ENCODE measurements at places on chromosomes 2 and 18.

GRCh38 chr18:63071701-63072141 is 247.8 kb downstream of the BCL2 start:
- DNase-seq: no peak

GRCh38 chr2:152339556-152340286 is 4.7 kb downstream of the FMNL2 start:
- no peak for DNase-seq

DNA sequence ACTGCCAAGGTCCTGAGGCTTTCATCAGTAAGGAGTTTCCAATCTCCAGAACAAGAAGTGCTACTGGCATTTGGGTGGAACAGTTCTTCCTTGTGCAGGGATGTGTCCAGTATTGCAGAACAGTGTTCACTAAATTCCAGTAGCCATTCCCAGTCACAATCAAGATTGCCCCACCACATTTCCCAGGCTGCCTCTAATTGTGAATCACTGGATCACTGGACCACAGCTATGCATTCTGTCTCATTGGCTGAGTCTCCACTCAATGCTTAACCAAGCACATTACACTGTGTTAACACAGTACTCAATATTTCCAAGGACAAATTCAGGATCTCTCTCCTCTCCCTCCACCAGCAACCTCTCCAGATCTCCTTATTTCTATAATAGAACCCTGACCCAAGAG is 160.2 kb upstream of the CCDC150 start:
- DNase-seq: peak; percentile 83

GRCh38 chr2:70676301-70677035 is 91.5 kb downstream of the ADD2 start:
- DNase-seq: no peak

GRCh38 chr2:209905691-209906090 is 96.7 kb upstream of the RPE start:
- DNase-seq: no peak

- no peak for DNase-seq
These were observed 23.3 kb downstream of the PUM2 start for GRCh38 chr2:20327370-20327769.

- DNase-seq: no peak
These were observed 151.2 kb upstream of the KLF7 start for GRCh38 chr2:207316906-207317305.

- DNase-seq: no peak
These were observed 941.1 kb upstream of the FANCL start for GRCh38 chr2:59182249-59182648.

DNA sequence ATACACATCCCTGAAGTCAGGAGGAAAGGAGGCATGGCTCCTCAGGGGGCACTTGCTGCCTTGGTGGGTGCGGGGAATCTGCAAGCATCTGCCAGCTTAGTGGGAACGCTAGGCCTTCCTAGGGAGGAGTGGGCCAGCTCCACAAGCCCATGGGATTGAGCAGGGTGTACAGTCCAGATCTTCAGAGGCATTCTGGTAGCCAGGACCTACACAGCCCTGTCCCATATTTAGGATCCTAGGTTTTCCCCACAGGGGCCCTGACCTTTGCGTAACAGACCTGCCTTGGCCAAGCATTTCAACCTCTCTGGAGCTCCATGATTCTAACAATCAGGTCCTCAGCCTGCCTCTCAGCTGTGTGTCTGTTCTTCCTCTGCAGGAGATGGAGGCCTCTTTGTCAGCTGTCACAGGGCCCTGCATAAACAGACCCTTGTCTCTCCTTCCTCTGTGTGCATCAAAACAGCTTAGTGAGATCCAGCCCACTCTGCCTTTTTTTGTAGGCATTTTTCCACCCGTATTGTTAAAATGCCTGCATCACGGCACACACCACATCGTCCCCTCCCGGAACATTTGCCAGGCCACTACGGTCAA is 140.2 kb upstream of the NDUFV2 start:
- no peak for DNase-seq

- DNase-seq: no peak
These were observed 7.0 kb downstream of the MEMO1 start for GRCh38 chr2:32003791-32004190.

GRCh38 chr2:106296182-106296815 is 102.2 kb upstream of the UXS1 start:
- DNase-seq: no peak

- DNase-seq: no peak
These were observed 22.5 kb downstream of the MOB4 start for GRCh38 chr2:197538412-197538811.

DNA sequence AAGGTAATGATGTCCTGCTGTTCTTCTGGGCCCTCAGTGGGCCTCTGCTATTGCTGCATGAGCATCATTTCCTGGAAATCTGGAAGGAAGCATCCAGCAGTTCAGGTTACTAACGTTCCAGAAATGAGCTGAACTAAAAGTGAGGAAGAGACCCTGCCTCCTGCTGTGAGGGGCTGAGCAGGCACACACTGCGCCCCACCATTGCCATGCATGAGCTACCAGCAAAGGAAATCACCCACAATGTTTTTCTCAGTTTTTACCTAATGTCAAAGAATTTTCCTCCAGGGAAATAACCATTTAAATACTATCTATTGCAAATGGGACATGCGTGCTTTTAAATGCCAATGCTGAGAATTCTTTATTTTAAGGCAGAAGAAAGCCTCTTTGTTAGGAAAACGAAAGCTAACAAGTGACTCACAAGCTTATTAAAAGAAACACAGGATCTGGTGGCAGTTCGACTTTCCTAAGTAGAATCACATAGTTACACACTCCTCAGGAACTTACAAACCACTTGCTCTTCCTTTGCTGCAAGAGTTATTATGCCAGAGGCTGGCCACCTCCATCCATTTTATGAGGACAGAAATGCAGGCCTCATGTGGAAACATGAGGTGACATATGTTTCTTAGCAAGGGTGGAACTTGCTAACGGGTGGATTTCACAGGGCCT is 152.6 kb upstream of the TTC39C start:
- DNase-seq: peak; percentile 64

- DNase-seq: no peak
These were observed 232.8 kb upstream of the ATP5MC3 start for GRCh38 chr2:175414191-175414881.

DNA sequence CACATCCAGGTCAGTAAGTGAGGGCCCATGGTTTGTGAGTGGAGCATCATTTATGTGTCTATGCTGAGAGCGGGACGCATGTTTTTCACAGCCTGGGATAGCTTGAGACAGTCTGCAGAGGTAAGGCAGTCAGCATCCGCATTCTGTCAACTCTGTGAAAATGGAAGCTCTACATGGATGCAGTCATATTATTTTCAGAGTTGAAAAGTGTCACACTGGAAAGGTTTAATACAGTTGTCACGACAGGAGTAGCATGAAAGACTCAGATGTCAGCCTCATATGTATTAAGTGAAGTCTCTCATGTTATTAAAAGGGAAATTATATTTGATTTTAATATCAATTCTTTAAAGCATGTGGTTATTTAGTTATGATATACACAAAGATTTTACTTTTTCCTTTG is 436.9 kb upstream of the GYPC start:
- DNase-seq: no peak

- DNase-seq: no peak
These were observed 45.8 kb downstream of the SLC4A5 start for GRCh38 chr2:74297391-74297790.

DNA sequence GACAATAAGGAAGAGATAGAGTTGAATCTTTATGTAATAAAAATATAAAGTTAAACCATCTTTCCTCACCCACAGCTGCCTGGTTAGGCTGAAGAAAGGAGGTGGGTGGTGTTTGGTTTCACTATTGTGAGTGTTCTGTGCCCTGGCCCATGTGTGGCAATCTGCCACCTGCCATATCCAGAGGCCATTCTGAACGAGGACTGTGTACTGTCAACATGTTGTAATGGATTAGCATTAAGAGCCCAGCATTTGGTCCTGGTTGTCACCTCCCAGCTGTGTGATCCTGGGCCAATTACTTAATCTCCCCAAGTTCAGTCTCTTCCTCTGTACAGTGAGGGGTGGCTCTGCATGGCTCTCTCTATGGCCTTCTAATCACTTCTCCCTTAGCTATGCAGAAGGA is 118.2 kb upstream of the SEC11C start:
- DNase-seq: no peak

- DNase-seq: no peak
These were observed 15.7 kb downstream of the GRHL1 start for GRCh38 chr2:9967053-9967775.

DNA sequence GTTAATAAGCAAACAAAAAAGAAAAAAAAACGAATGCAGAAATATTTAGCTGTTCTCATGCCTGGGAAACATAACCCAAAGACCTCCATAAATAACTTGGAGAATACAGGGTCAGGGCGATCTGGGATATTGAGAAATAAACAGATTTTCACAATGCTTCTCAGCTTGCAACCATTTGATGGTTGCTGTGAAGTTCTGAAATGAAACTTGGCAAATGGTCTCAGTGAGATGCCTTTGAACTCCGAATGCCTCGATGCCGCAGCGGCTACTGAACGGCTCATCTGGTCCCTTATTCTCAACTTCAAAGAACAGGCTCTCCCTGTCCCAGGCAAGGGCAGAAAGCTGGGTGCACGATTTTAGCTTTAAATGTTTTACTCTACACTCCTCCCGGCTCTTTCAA is 78.1 kb downstream of the ZNF516 start:
- DNase-seq: peak; percentile 41

GRCh38 chr2:4992226-4992625 is 700.0 kb upstream of the SOX11 start:
- no peak for DNase-seq

DNA sequence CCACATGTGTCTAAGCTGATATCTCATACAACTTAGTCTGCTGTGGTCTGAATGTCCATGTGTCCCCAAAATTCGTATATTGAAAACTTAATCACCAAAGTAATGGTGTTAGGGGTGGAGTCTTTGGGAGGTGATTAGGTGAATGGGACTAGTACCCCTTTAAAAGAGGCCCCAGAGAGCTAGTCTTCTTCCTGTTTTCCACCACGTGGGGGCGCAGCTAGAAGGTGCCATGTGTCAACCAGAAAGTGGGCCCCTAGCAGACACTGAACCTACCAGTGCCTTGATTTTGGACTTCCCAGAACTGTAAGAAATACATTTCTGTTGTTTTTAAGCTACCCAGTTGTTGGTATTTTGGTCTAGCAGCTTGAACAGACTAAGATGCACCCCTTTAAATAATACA is 86.6 kb downstream of the ASB1 start:
- DNase-seq: no peak

DNA sequence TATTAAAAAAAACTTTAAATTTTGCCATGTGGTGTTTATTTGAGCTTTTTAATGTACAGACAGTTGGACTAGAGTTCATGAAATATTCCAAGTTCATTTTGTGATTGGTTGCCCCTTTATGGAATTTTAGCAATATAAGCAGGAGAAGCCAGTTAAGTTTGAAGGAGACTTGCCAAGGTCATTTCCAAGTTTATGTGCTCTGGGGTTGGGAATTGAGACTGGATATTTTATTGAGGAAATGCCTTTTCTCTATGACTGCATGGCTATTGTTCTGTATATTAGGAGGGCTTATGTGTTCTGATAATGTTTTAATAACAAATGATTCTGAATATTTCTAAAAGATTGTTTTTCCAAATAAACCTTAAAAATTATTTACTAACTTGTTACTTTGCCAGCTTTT is 67.0 kb upstream of the TCF4 start:
- DNase-seq: no peak

GRCh38 chr2:209696836-209697711 is 74.6 kb upstream of the UNC80 start:
- no peak for DNase-seq

- peak; percentile 36 for DNase-seq
These were observed 178.9 kb downstream of the CAPN13 start for GRCh38 chr2:30628341-30628740.

DNA sequence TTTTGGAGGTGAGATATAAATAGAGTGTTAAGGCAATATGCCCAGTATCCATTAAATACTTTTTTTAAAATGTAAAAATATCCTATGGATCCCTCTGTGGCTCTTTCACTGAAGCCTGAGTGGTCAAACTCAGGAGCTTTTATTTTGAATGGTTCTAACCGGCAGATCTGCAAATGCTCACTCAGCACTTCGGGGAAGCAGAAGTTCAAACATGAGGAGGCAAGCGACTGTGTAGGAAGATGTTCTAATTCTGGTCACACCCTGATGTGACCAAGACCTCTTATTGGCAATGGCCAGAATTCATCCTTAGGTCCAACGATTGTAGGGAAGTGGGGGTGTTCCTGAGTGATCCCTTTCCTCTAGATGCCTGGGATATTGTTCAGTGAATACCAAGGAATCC is 168.8 kb downstream of the CDCA7 start:
- DNase-seq: no peak

DNA sequence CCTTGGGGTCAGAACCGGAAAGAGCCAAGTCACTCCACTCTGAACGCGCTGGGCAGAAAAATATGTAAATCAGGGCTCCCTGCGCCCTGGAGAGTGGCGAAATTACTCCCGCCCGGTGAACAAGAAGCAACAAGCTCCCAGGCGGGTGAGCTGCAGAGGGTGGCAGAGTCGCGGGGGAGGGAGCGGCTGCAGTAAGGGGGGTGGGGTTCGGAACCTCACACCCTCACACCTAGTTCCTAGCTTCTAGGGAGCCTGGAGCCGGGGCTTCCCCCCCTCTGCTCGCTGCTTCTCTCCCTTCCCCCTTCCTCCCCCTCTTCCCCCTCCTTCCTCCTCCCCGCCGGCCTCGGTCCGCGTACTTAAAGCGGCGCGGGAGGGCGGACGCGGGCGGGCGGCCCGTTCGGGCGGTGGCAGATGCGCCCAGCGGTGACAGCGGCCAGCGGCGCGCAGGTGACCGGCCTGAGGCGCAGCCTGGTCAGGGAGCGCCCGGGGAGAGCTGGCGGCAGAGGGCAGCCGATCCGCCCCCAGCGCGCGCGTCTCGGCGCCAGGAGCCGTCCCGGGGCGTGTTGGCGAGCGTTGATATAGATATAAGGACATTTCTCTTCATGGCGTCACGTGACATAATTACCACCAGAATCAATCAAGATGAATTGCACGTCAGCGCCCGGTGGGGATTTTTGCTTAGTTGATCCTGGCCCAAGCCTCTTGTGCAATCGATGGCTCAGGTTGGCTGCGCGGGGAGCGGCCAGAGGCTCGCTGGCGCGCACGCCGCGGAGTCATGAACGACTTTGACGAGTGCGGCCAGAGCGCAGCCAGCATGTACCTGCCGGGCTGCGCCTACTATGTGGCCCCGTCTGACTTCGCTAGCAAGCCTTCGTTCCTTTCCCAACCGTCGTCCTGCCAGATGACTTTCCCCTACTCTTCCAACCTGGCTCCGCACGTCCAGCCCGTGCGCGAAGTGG is at the start of gene HOXD11:
Gene HOXD11, plus strand, starts transcription at position 700 of the 959 bp plus-strand sequence. Its CDS starts 76 bp downstream, at position 776.
- DNase-seq: no peak

GRCh38 chr2:230793572-230794359 is 71.0 kb upstream of the ITM2C start:
- peak; percentile 99 for DNase-seq

DNA sequence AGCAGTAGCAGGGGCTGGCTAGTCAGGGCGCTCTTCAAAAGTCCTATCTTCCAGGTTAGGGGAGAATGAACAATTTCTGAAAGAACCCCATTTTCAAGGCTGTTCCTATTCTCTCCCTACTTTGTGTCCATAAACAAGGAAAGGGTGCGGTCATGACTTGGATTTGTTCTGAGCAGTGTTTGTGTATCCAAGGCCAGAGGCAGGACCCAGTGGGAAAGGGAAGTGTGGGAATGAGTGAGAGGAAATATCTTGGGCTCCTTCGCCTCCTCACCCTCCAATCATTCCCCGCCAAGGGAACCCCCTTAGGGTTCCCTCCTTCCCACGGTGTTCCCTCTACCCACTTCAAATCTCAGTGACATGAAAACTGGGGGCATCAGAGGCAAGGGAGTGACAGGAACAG is 25.5 kb upstream of the SPTBN1 start:
- DNase-seq: no peak
